HFFc6 (cell line): ENCODE measurements at places on chromosomes 3 and 15. TPM values are rescaled to one million over a fixed set of nuclear protein-coding genes. Genes with fewer than 3 reads are reported as not detected.
A peak's percentile ranks its signal among the peaks of the same experiment; 100 is the strongest.

GRCh38 chr3:142987707-142988106 is 13.7 kb upstream of the U2SURP start:
- no peak for DNase-seq

GRCh38 chr15:31500766-31501449 is 174.3 kb downstream of the KLF13 start:
- no peak for DNase-seq

GRCh38 chr3:149592758-149593240 is 65.0 kb downstream of the WWTR1 start:
- DNase-seq: no peak

DNA sequence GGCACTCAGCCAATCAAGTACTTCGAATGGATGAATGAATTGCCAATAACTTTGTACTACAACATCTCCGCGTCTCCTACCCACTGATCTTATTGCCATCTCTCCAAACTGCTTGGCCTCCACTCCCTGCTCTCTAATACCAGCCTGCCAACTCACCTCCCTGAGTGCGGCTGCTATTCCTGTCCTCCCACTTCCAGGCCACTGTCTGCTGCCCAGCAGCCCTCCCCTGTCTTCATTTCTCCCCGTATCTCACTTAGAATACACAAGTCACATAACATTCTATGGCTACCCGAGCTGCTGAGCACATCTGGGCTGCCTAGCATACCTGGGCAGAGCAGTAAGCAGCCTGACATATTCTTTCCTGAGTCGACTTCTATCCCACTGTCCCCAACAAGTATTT is 149.9 kb upstream of the LRTM1 start:
- no peak for DNase-seq

- peak; percentile 12 for DNase-seq
These were observed 15.9 kb upstream of the FOXP1 start for GRCh38 chr3:71599416-71599815.

The PIF1 gene
- 5.5 to 9.6 TPM (median 7.3 TPM) in 3 replicates for total RNA-seq

DNA sequence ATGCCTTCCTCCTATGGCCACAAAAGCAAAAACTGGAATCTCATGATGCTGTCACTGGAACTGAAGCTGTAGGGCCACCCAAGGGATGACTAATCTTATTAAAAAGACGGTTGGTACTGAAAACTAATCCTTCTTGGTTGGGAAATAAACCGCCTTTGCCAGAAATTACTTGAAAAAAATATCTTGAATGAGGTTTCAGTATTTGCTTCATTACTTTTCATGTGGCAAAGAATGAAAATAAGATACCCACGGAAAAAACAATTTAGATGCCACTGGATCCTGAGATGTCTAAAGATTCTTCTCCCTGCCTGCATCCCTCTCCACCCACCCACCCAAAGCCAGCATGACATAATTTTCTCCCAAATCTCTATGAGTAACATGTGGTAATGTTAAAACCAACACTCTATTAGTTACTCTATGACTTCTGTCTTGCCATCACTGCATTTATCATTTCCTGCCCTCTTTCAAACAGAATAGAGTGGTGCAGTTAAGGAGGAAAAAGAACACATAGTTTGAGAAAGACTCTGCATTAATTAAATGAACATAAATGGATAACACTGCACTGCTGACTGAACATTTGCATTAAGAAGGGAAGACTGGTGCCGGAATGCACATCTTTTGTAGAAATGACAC is 111.8 kb upstream of the DPH6 start:
- DNase-seq: peak; percentile 30

DNA sequence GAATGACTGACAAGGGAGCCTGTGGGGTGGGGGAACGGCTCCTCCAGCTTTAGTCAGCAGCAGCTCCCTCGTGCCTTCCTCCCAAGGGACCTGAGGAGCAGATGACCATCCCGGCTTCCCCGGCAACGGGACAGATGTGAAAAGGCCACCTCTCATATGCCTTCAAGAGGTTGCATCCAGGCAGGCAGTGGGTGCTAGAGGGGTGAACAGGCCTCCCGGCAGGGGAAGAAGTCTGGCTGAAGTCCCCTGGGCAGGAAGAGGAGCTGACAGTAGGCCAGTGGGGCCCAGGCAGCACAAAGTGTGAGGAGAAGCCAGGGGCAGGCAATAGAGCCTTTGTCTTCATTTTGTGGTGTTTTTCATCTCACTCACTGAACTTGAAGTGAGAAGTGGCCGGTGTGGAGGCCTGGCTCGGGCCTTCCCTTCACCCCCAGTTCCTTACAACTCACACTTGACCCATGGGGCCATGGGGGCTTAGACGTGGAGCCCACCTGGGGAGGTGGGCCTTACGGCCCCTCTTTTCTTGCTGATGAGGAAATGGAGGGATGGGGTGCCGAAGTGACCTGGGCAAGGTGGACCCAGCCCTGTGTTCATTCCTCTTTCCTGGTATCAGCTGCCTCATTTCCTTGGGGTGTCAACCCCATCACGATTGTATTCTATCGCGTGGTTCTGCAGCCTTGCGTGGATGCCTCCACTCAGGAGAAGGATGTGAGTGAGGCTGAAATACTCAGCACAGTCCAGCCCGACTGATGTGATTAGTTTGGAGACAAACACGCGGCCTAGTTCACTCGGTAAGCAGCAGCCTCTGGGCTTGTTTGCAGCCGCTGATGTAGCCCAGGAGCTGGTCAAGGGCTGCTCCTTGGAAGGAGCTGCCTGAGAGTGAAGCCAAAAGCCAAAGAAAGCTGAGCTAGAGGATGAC is 115.5 kb upstream of the ALDH1A3 start:
- no peak for DNase-seq

GRCh38 chr3:187925326-187925725 is 180.1 kb upstream of the BCL6 start:
- DNase-seq: no peak
